ENCODE measurements at places on chromosomes 16 and 17. TPM values are rescaled to one million over a fixed set of nuclear protein-coding genes. Genes with fewer than 3 reads are reported as not detected.
A peak's percentile ranks its signal among the peaks of the same experiment; 100 is the strongest.

The PRAC1 gene
- total RNA-seq = not detected

GRCh38 chr16:12327971-12328726 lies 351.6 kb downstream of the SNX29 start:
- no peak for DNase-seq
- H3K27ac ChIP-seq = no peak overlapping the region
- H3K4me3 ChIP-seq = no peak overlapping the region
- no peaks in the 10 kb centered on the region for H3K36me3 ChIP-seq
- H3K27me3 ChIP-seq = no peaks in the 10 kb centered on the region

- no peak for DNase-seq
- H3K27me3 ChIP-seq = peaks cover 5% of the 10 kb centered on the region
- no peaks in the 10 kb centered on the region for H3K36me3 ChIP-seq
- no peak overlapping the region for H3K4me3 ChIP-seq
- H3K27ac ChIP-seq = no peak overlapping the region
These were observed 260.8 kb upstream of the TNRC6C start for GRCh38 chr17:77697480-77698400.

- H3K27ac ChIP-seq = no peak overlapping the region
- H3K4me3 ChIP-seq = no peak overlapping the region
- DNase-seq = no peak
- H3K4me1 ChIP-seq = peaks cover 4% of the 10 kb centered on the region
- H3K27me3 ChIP-seq = no peaks in the 10 kb centered on the region
These were observed 86.5 kb downstream of the SNX29 start for GRCh38 chr16:12063004-12063395.

The PLCG2 gene
- 16.2 TPM for total RNA-seq

- H3K4me3 ChIP-seq = no peak overlapping the region
- H3K4me1 ChIP-seq = peaks cover 10% of the 10 kb centered on the region
- H3K27ac ChIP-seq = no peak overlapping the region
- H3K36me3 ChIP-seq = no peaks in the 10 kb centered on the region
- no peak for DNase-seq
These were observed 14.1 kb downstream of the TBX2 start for GRCh38 chr17:61413661-61414126.

DNA sequence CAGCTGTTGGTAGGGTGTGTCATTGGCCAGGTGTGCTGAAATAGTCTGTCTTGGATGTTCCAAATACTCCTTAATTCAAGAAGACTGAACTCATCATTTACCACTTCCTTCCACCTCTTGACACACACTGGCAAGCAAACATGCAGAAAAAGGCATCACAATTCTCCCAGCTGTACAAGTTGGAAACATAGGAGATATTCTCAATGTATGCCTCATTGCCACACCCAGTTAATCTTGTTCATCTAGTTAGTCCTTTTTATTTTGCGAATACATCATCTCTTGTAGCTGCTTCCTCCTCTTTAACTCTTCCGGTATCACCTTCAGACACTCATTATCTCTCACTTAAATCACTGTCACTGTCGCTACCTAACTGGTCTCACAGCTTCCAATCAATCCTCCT lies 75.1 kb upstream of the GOT2 start:
- no peaks in the 10 kb centered on the region for H3K36me3 ChIP-seq
- H3K27me3 ChIP-seq = no peaks in the 10 kb centered on the region
- H3K27ac ChIP-seq = no peak overlapping the region
- H3K4me3 ChIP-seq = no peak overlapping the region
- no peak for DNase-seq
- no peaks in the 10 kb centered on the region for H3K4me1 ChIP-seq

The MGAT5B gene
- total RNA-seq = 0.46 TPM

DNA sequence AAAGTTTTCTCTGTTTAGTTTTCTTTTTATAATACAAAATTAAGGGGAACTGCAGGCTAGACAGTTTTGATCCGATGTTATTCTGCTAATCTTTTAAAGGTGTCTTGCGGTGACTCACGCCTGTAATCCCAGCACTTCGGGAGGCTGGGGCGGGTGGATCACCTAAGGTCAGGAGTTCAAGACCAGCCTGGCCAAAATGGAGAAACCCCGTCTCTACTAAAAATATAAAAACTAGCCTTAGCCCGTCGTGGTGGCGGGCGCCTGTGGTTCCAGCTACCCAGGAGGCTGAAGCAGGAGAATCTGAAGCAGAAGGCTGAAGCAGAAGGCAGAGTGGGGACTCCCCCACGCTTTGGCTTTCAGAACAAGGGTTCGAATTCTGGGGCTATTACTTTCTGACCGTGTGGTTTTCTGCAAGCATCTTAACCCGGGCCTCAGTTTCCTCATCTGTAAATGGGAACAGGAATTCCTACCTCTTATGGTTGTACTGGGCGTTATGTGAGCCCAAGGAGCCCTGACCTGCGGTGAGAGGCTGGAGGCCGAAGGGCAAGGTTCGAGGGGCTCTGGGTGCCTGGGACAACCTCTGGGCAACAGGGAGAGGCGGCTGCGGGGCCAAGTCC lies 1.2 kb upstream of the KATNB1 start:
- no peaks in the 10 kb centered on the region for H3K27me3 ChIP-seq
- H3K4me3 ChIP-seq = peak overlapping the region; percentile 90
- peak overlapping the region; percentile 87 for H3K27ac ChIP-seq
- H3K4me1 ChIP-seq = peaks cover 25% of the 10 kb centered on the region

The SLC5A10 gene
- total RNA-seq = not detected

The SKAP1 gene
- 50.5 TPM for total RNA-seq

DNA sequence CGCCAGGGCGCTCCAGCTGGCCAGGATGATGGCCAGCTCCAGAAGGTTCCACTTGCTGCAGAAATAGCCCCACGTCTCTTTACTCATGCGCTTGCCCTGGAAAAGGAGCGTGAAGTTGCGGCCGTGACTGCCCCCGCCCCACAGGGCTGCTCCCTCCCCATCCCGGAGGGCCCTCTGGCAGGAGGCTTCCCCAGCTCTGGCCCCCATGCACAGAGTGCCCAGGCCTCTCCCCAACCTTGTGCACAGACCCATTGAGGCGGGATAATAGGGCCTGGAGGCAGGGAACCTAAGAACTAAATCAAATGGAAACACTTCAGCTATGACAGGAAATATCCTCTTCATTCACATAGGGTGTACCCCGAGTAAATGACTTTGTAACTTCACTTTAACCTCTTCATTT lies 21.2 kb upstream of the GCSH start:
- H3K36me3 ChIP-seq = no peaks in the 10 kb centered on the region
- no peak for DNase-seq
- no peaks in the 10 kb centered on the region for H3K27me3 ChIP-seq
- H3K4me1 ChIP-seq = no peaks in the 10 kb centered on the region

GRCh38 chr16:10003486-10003885 lies 178.7 kb downstream of the GRIN2A start:
- H3K27me3 ChIP-seq = no peaks in the 10 kb centered on the region
- no peaks in the 10 kb centered on the region for H3K36me3 ChIP-seq
- DNase-seq = no peak
- H3K4me3 ChIP-seq = no peak overlapping the region
- H3K27ac ChIP-seq = no peak overlapping the region

DNA sequence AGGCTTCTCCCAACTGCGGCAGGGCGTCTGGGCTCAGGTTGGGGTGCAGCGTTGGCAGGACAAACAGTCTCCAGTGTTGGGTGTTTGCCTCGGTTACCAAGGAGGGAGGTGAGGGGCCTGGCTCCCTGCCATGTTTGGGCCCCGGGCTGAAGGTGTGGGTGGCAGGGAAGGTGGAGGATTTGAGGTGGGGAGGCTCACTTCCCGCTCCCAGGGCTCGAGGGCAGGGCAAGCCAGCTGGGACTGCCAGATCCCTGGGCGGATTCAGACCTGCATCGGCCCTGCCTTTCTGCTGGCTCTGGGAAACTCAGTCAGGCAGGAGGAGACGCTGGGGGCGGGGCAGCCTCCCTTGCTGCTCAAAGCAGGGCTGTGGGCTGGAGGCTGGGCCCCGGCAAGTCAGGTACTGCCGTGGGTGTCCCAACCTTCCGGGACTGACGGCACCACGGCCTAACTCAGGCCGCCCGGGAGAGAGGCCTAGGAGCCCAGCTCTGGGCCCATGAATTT lies 31.3 kb upstream of the KRT17 start:
- H3K4me3 ChIP-seq = no peak overlapping the region
- DNase-seq = no peak
- no peaks in the 10 kb centered on the region for H3K27me3 ChIP-seq
- H3K4me1 ChIP-seq = no peaks in the 10 kb centered on the region

DNA sequence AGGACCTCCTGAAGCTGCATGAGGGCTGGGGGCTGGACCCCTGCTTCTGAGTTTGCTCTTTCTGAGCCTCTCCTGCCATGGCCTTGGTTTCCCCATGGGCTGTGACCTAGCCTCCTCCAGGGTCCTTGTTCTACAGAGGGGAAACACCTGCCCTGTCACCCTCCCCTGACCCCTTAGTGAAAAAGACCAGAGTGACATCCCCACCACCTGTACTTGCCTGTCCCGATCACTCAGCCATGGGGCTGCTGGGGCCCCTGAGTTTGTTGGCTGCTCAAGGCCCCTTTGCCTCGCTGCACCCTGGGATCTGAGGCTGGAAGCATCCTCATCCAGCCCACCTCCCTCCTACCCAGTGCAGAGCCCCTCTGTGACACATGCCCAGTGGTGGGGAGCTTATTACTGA lies 800 bp downstream of the NOD2 start:
- no peaks in the 10 kb centered on the region for H3K36me3 ChIP-seq
- no peak for DNase-seq
- peak overlapping the region; percentile 67 for H3K4me3 ChIP-seq
- H3K27ac ChIP-seq = no peak overlapping the region
- no peaks in the 10 kb centered on the region for H3K27me3 ChIP-seq

- no peaks in the 10 kb centered on the region for H3K4me1 ChIP-seq
- H3K27ac ChIP-seq = no peak overlapping the region
- H3K27me3 ChIP-seq = peaks cover 3% of the 10 kb centered on the region
These were observed 24.8 kb downstream of the TTLL6 start for GRCh38 chr17:48792033-48792798.

The MYOCD gene
- total RNA-seq = not detected

The ACSM2B gene
- total RNA-seq = not detected

The FLYWCH1 gene
- 39.8 TPM for total RNA-seq

GRCh38 chr17:15501793-15502192 lies 34.4 kb upstream of the CDRT4 start:
- H3K4me1 ChIP-seq = no peaks in the 10 kb centered on the region
- H3K36me3 ChIP-seq = no peaks in the 10 kb centered on the region
- H3K27ac ChIP-seq = no peak overlapping the region
- H3K27me3 ChIP-seq = no peaks in the 10 kb centered on the region
- no peak overlapping the region for H3K4me3 ChIP-seq
- no peak for DNase-seq

DNA sequence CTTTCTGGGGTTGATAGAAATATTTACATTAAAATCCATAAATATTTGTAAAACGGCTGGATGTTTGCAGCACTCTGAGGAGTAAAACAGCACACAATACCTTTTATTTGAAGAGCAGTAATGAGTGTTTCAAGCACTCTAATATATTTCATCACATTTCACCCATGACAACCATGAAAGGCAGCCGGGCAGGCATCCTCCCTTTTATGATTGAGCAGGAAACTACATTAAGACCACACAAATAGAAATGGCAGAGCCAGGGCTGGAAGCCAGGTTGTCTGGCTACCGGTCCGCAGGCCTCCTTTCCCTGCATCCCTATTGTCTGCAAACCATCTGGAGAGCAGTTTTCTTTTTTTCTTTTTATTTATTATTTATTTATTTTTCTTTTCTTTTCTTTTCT lies 23.1 kb upstream of the GPRC5C start:
- no peaks in the 10 kb centered on the region for H3K4me1 ChIP-seq
- no peaks in the 10 kb centered on the region for H3K27me3 ChIP-seq
- H3K27ac ChIP-seq = no peak overlapping the region
- H3K4me3 ChIP-seq = no peak overlapping the region
- no peaks in the 10 kb centered on the region for H3K36me3 ChIP-seq

GRCh38 chr17:76199469-76199868 lies 40.8 kb downstream of the RNF157 start:
- H3K27me3 ChIP-seq = no peaks in the 10 kb centered on the region
- H3K36me3 ChIP-seq = no peaks in the 10 kb centered on the region
- H3K27ac ChIP-seq = no peak overlapping the region
- H3K4me3 ChIP-seq = no peak overlapping the region
- peaks cover 60% of the 10 kb centered on the region for H3K4me1 ChIP-seq

The PIRT gene
- not detected for total RNA-seq

DNA sequence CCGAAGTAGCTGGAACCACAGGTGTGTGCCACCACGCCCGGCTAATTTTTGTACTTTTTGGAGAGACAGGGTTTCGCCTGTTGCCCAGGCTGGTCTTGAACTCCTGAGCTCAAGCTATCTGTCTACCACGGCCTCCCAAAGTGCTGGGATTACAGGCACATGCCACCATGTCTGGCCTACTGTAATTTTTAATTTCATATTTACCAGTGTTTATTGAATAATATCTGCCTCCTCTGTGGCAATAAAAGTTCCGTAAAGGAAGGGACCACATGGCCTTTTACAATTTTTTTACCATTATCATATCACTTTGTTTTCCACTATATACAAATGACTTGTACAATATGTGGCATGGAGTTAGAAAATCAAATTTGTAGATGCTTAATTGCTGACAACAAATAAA lies 7.8 kb downstream of the USP31 start:
- no peaks in the 10 kb centered on the region for H3K4me1 ChIP-seq
- DNase-seq = no peak
- no peaks in the 10 kb centered on the region for H3K36me3 ChIP-seq
- no peaks in the 10 kb centered on the region for H3K27me3 ChIP-seq
- no peak overlapping the region for H3K27ac ChIP-seq

- no peaks in the 10 kb centered on the region for H3K36me3 ChIP-seq
- no peak overlapping the region for H3K27ac ChIP-seq
- DNase-seq = no peak
- H3K27me3 ChIP-seq = no peaks in the 10 kb centered on the region
These were observed 20.6 kb downstream of the ZNF423 start for GRCh38 chr16:49835161-49835777.

GRCh38 chr16:31130336-31130891 lies 5.1 kb downstream of the PRSS8 start:
- H3K36me3 ChIP-seq = peaks cover 5% of the 10 kb centered on the region
- H3K27ac ChIP-seq = no peak overlapping the region
- H3K4me1 ChIP-seq = no peaks in the 10 kb centered on the region
- no peak overlapping the region for H3K4me3 ChIP-seq

The C1QL1 gene
- total RNA-seq = not detected

GRCh38 chr17:49835472-49835871 lies 12.4 kb downstream of the TAC4 start:
- no peak overlapping the region for H3K27ac ChIP-seq
- no peaks in the 10 kb centered on the region for H3K4me1 ChIP-seq
- no peak overlapping the region for H3K4me3 ChIP-seq
- no peak for DNase-seq
- no peaks in the 10 kb centered on the region for H3K27me3 ChIP-seq

Data from CD8-positive, alpha-beta memory T cell (primary cell).